Breast epithelium (tissue), 4 donors: ENCODE measurements at places on chromosomes 5 and 9.

DNA sequence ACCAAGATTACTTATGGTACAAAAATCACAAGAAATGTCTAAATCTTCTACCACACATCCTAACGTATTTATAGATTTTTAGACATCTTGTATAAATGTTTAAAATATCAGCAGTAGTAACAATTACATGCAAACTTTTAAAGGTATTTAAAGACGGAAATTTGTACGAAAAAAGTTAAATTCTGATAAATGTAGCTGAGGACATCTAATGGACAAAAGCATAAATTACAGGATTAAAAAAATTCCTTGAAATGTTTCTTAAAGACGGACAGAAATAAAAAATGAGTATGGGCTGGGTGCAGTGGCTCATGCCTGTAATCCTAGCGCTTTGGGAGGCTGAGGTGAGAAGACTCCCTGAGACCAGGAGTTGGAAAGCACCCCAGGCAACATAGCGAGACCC is 15.8 kb downstream of the ERCC8 start:
- no peak for DNase-seq

DNA sequence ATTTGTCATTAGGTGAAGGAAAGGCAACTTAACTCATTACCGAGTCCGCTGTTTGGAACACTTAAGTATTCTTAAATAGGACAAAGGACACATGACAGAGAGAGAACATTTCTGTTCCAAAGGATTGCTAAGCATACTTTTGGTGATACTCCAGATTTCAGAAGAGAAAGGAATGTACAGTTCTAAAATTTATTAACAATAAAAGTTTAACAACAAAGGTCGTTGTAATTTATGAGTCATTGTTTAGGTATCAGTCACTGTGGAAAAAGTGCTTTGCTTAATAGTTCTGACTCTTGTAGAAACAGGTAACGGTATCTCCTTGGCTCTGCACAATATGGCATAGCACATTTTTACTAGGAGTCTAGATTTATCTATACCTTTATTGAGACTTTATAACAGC is 36.3 kb upstream of the PAM start:
- no peak for DNase-seq

DNA sequence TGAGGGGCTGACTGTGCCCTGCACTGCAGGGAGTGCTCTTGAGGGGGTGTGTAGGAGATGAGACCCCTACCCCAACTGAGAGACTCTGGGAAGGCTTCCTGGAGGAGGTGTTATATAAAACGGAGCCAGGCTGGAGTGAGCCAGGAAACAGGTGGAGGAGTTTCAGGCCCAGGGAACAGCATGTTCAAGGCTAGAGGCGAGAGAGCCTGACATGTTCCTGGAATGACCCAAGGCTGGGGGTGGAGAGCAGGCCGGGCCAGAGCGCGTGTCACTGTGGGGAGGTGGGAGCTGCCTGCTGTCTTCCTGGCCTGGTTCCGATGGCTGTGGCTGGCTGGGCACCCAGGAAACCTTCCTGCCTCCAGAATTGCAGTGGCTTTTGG is 48.7 kb downstream of the RXRA start:
- peak; percentile 82 for DNase-seq

DNA sequence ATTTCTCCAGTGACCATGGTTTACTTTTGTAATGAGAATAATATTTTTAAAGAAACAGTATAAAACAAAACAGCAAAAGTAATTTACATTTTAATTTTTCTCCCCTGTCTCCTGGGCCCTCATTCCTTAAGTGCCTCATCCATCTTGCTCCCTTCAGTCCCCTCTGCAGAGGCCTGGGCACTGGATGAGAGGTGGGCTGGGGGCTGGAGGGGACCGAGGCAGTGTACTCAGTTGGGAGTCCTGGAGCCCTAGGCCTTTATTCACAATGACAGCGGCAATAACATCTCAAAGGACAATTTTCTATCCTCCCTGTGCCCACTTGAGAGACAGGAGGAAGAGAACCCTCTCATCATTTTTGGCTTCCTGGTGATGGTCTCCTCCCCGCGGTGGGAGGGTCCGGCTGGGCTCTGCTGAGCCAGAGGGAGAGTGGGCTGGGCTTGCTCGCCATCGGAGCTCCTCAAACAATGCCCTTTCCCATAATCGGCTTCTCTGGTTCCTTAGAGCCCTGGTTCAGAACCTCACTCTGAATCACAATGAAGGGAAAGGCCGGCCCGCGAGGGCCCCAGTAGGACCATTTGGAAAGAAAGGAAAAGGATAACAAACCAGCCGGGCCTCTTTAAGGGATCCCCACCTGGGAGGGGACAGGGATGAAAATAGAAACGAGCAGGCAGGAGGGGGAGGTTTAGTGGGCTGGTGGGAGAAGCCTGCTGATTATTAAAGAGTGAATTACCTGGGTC is 9.7 kb upstream of the SMIM32 start:
- DNase-seq: no peak

DNA sequence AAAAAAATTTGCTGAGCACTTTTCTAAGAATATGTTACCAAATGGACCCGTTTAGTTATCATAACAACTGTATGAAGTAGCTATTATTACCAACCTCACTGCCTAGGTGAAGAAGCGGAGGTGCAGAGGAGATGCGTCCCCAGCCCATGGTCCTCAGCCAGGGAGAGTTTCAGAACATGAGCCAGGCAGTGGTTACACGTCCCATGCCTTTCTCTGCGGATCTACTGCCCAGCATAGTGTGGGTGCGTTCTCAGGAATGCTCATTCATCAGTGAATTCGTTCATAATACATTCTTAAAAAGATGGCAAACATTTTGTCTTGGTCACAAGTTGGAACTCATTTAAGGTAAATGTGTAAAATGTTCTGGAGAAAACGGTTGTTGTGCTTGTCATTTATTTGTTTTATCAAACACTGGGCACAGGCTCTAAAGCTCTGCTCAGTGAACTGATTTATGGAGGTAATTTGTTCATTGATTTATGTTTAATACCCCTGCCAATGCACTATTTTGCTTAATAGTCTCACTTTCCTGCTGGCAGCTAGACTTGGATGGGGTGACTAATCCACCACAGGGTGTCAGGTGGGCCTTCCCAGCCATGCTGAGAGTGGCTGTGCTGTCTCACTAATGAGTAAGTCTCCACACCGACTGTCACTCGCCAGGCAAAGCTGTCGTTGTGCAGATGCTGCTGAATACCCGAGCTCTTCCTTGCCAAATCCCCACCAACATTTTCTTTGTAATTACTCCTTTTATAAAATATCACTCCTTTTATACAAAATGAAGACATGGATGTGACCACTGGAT is 248.8 kb downstream of the TENT4A start:
- DNase-seq: no peak

DNA sequence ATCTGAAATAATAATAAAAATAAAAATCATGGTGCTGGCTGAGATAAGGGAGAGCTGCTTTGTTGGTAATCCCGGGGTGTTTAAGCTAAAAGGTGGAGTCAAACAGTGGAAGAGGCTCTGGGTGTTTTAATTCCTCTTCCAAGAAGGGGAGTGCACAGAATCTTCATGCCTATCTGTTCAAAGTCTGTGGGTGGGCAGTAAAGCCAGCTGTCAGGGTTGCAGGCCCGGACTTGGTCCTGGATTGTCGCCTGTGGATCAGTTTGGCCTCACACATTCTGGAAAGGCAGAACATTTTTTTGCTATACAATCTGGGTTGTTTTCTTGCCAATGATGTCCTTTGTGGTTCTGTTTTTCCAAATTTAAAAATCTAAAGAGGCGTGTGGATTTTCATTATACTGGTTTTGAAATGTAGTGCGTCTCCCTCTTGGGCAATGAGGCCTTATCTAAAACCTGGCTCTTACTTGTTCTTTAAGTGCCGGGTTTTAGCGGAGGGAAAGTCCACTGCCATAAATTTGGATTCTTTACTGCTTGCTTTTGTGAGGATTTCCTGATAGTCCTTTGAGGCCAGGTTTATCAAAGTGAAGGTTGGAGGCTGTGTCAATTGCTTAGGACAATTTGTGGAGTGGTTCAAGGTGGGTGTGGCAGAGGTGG is 5.8 kb downstream of the ANKDD1B start:
- DNase-seq: no peak

- no peak for DNase-seq
These were observed 596.1 kb downstream of the ELAVL2 start for GRCh38 chr9:23229890-23230317.

GRCh38 chr5:50727149-50727496 is 60.7 kb downstream of the PARP8 start:
- DNase-seq: peak; percentile 38

GRCh38 chr9:73081979-73082657 is 69.5 kb upstream of the ANXA1 start:
- DNase-seq: no peak

DNA sequence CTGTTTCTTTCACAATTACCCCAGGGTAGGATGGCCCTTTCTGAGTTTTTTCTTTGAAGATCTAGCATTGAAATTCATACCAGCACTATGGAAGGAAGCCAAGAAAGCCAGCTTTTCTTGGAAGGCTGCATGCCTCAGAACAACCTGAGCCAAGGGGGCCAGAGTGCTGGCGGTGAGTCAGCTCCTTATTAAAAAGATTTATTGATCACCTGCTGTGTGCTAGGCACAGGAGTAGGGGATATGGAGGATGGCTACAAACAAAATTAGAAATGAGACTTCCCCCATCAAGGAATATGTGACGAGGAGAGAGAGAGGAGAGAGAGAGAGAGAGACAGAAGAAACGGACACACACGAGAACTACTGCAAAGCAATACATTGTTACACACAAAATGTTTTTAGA is 184.6 kb upstream of the PUM3 start:
- no peak for DNase-seq

GRCh38 chr5:28463728-28464127 is 1425.3 kb upstream of the CDH9 start:
- no peak for DNase-seq
